Stimulated activated CD8-positive, alpha-beta memory T cell treated with anti-CD3 and anti-CD28 coated beads, Interleukin-7, amount 100 ng/mL, for 48 hours (primary cell): ENCODE measurements at places on chromosomes 11 and 22.

DNA sequence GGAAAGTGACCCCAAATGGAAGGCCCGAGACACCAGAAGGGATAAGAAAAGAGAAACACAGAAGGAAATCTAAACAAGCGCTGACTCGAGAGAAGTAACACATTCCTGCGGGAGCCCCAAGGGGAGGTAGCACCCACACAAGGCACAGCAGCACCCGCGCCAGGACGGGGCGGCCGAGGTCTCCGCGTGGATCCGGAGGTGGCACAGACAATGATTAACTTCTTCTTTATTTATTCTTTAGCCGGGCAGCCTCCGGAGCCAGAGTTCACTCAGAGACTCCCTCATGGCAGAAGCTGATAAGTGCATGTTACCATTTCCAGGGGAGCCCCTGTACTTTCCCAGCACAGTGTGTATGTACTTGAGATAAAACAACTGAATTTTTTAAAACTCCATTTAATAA lies 5.1 kb downstream of the TOLLIP start:
- DNase-seq = no peak

DNA sequence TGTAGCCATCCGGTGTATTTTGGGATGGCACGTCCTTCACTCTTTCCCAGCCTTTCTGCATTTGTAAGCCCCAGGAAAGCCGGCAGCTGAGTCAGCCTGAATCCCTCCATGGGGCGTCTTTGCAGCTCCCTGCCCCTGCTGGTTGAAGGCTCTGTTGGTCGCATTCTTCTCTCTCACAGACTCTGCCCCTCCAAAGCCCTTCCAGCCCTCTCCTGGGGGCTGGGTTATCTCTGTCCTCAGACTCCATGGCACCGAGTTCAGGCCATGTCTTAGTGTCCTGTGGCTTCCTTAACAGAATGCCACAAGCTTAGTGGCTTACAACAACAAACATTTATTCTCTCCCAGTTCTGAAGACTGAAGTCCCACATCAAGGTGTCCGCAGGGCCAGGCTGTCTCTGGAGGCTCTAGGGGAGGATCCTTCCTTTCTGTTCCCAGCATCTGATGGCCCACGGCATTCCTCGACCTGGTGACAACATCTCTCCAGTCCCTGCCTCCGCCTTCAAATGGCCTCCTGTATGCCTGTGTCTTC lies 62.2 kb downstream of the BCR start:
- no peak for DNase-seq

- no peak for DNase-seq
Measured at GRCh38 chr11:11993839-11994238, 14.6 kb downstream of the DKK3 start.

DNA sequence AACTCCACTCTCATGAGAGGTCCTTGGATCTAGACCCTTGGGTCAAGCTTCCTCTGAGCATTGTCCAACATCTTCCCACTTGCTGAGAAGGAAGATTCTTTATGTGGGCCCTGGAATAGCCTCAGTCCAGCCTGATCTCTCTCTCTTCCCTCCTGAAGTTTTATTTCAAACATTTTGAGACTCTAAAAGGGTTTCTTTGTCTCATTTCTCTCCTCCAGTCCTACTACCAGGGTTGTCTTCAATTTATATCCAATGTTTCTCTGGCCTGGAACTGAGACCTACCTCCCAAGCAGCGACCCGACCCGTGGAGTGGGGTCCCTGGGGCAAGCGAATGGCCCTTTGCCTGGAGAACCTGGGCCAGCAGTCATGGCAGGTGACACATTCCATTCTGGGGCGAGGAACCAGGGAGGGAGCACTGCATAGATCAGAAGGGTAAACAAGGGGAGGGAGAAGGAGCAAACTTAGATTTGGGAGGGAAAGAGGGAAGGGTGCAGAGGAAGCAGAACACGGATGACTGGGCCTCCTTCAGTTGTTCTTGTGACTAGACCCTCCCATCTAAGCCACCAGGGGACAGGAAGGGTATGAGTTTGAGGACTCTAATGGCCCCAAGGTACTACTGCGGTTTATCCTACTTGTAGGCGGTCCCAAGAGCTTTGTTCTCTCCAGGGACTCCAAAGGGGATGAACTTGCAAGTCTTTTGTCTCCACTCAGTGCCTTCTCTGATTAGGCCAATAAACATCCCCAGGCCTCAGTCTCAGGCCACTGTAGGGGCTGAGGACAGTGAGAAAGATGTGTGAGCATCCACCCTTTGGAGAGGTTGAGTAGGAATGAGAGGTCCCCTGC lies 14.2 kb upstream of the PRAME start:
- DNase-seq = no peak

DNA sequence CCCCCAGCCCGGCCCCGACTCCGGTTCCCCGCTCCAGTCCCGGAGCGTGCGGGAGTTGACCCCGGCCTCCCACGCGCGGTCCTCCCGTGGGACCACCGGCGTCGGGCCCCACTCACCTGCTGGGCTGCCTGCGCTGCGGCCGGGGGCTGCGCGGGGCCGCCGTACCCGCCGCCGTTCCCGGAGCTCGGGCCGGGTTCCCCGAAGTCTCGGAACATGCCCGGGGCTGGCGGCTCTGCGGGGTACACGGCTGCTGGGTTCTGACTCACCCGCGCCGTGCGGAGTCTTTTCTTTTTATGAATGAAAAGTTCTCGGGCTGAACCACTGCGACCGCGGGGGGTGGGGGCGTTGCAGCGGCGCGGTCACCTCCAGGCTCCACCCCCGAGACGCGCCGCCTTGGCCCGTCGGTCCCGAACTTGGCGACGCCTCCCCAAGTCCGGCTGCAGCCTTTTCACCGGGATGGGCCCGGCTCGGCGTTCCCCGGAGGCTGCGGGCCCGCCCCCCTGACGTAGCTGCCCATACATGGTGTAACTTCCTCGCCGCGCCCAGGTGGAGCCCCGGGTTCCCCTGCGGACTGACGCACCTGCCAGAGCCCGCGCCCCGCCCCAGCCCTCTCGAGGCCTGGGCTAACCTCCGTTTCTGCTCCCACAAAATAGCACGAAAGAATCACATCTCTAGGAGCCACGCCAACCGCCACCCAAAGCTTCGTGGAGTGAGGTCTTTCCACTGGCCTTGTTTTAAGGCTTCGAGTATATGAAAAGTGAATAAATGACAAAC lies at the start of gene FOSL1:
FOSL1 (minus strand) TSS at position 264 of the 774 bp plus-strand sequence; CDS start at position 215, 49 bp downstream.
- DNase-seq = peak; percentile 92

- DNase-seq = peak; percentile 22
Measured at GRCh38 chr11:45146072-45147016, at the start of gene PRDM11. PRDM11 (plus strand) TSS chr11:45146639; CDS start chr11:45181767, 35,128 bp downstream.

DNA sequence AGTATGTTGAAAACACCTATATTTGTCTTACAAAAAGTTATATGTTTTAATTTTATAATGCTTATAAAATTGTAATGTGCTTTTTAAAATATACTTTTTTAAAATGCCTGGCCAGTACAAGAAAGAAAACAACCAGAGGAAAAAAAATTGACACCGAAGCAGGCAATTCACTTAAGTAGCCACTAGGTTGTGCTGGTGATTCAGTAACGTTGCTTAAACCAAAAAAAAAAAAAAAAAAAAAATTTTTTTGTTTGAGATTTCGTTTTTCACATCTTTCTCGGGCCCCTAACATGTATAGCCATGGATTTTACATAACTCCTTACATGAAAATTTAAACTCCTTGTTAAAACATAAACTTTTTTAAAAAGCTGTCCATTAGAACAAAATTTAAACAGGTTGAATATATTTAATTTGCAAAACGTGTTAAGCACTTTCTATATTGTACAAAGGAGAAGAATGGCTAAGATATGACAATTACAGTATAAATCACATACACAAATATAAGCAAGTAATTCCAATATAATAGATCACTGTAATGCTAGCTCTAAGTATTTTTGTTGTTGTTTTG lies 9.2 kb downstream of the OR8B4 start:
- DNase-seq = no peak

DNA sequence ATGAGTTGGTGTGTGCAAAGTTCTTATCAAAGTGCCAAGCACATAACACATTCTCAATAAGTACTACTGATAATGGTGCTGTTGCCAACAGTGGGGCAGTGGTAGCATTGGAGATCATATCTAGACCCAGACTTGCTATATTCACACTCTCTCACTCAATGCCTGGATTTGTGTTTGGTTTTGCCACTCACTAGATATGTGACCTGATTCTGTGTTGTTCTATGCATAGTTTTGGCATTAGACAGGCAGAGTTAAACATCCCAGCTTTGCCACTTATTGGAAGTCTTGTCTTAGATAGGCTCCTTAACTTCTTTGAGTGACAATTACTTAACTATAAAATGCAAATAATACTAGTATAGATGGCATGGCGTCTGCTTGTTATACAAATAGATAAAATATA lies 642.6 kb upstream of the CCDC179 start:
- no peak for DNase-seq

DNA sequence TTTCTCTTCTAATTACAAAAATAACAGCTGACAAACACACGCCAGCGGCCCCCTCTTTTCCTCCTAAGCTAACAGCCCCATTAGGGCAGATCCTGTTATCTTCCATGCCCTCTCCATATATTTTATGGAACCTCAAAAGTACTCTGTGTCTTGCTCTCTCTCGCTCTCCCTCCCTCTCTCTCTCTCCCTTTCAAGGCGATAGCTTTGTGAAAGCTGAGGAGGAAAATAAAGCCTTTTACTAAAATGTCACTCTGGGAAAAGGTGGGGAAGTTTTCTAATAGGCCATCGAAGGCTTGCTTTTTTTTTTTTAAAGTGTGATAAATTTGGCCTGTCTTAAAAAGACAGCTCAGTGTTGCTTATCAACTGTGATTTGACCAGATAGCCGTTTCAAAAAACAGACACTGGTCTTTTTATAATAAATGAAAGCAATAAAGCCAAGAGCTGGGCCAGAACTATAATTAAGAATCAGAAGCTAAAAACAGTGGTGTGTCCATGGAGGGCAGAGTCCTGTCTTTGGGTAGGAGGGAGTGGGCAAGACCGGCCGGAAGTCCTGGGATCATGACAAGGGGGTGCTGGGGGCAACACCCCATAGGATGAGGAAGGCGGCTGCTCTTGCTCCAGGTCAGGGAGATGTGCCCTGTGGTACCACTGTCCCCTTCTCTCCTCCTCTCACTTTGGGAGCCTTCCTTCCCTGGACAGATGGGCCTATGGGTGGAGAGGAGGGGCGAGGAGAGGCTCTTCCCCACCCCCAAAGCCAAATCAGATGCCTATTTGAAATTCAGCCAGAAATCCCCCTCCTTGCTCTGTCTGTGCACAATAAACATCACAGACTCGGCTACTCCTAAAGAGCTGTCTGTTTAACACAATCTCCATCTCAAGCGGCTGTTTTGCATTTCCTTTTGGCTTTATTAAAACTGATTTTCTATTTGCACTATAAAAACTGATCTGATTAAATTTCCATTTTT lies 267.2 kb downstream of the BUD13 start:
- no peak for DNase-seq

GRCh38 chr11:31761636-31762035 lies 49.5 kb downstream of the PAX6 start:
- DNase-seq = no peak

- no peak for DNase-seq
Measured at GRCh38 chr11:123054301-123055065, 7.5 kb downstream of the HSPA8 start.

- no peak for DNase-seq
Measured at GRCh38 chr11:96215826-96216225, 127.2 kb downstream of the MAML2 start.

GRCh38 chr11:43756575-43756974 lies 76.0 kb downstream of the HSD17B12 start:
- DNase-seq = no peak

DNA sequence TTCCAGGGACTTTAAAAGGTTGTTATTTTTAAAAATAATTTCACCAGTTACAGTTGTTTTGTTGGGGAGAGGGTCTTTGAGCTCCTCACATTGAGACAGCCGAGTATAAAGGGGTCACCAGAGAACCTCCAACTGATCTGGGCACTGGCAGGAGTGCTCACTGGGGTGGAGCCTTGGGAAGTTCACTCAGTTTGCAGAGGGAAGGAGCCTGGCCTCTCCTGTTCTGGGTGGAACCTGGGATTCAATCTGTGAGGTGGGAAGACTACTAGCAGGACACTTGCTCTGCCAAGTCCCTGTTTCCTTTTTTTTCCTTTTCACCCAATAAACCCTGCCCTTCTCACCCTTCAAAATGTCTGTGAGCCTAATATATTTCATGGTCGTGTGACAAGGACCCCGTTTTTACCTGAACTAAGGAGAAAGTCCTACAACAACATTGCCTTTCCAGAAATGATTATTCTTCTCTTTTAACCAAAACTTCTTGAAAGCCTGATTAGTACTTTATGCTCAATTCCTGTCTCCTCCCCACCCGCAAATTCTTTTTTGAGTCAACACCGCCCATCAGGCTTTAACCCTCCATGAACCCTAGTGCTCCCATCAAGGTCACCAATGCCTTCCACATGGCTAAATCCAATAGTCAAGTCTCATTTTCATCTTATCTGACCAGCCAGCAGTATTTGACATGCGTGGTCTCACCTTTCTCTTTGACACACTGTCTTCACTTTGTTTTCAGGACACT lies 22.0 kb upstream of the MSANTD2 start:
- DNase-seq = no peak

GRCh38 chr11:88697139-88697538 lies 359.6 kb upstream of the CTSC start:
- no peak for DNase-seq

DNA sequence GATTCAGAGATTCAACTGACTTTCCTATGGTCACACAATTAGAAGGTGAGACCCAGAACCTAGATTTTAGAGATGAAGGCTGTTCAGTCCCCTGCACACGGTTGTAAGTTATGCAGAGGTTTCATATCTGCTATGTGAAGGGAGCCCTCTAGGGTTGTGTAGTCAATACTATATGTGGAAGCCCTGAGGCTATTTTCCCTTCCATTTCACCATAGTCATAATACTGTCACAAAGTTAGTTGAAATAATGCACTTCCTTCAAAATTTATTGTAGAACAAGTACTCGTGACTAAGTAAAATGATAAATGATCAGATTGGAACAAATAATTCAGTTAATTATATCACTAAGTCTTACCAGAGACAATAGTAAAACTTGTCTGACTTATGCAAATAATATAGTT lies 48.8 kb downstream of the ENDOD1 start:
- no peak for DNase-seq

DNA sequence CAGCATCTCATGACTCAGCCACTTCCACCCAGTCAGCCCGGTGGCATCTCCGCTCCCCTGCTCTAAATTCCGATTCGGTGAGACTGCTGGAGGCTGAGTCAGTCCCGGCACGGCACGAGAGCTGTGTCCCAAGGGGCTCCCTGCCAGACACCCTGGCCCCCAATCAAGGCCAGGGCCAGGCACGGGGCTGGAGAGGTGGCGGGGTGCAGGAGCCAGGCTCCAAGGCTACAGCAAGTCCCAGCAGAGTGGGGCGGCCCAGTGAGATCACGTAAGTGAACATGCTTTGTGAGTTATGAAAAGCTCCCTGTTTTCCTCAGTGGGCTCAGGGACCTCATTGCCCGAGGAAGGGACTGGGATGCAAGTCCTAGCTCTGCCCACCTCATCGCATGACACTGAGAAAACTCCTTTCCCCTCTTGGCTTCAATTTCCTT lies 3.0 kb downstream of the C11orf68 start:
- DNase-seq = no peak

DNA sequence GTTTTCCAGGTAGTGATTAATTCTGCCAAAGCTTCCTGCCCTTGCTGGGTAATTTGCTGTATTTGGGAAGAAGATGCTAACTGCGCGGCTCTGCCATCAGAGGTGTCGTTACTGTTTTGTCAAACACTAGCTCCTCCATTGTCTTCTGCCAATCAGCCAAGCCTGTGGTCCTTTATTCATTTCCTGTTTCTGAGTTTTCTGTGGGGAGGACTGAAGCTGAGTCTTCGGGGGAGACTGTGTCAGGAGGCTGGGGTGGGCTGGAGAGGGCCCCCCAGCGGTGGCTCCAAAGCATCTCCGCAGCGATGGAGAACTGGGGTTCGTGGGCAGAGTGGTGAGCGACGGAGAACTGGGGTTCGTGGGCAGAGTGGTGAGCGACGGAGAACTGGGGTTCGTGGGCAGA lies 322.9 kb upstream of the B3GAT1 start:
- no peak for DNase-seq
